ENCODE measurements at places on chromosomes 3 and 15.

DNA sequence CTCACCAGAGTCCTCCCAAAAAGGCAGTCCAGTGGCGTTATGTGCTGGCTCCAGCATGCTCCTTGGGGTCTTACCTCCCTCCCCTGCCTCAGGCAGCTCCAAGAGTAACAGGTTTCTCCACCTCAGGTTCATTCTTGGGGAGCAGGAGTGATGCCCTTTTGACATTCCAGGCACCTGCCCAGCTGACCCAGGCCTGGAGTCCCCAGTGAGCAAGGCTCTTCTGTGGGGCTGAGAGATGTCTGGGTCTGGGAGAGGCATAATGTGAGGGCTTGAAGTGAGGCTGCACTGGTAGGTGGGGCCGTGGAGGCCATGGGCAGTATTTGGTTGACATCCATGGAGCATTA, 15.3 kb downstream of the PXYLP1 start:
- H3K27me3 ChIP-seq = no peaks in the 10 kb centered on the region
- no peak for DNase-seq

DNA sequence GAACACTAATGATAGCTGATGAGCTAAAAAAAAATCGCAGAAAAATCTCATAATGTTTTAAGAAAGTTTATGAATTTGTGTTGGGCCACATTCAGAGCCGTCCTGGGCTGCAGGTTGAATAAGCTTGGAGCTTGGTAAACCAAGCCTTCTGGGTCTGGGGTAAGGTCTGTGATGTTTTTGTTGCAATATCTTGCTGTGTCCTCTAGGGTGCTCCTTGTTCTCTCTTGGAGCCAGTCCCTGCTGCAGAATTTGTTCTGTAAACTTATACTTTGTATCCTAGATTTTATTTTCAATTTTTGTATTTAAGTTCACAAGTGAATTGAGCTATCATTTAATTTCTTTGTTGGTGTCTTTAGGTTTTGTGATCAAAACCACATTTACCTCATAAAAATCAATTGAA, 143.7 kb downstream of the NR1D2 start:
- DNase-seq = no peak
- H3K27ac ChIP-seq = no peak overlapping the region
- peaks cover 12% of the 10 kb centered on the region for H3K4me1 ChIP-seq
- no peaks in the 10 kb centered on the region for H3K27me3 ChIP-seq

- H3K27ac ChIP-seq = no peak overlapping the region
- DNase-seq = no peak
- no peak overlapping the region for H3K4me3 ChIP-seq
- no peaks in the 10 kb centered on the region for H3K36me3 ChIP-seq
- no peaks in the 10 kb centered on the region for H3K4me1 ChIP-seq
- H3K27me3 ChIP-seq = no peaks in the 10 kb centered on the region
Measured at GRCh38 chr15:97836003-97836402, 124.5 kb upstream of the ARRDC4 start.

GRCh38 chr3:8864402-8865350, 95.3 kb upstream of the OXTR start:
- H3K36me3 ChIP-seq = no peaks in the 10 kb centered on the region
- H3K4me1 ChIP-seq = no peaks in the 10 kb centered on the region
- DNase-seq = no peak
- H3K27me3 ChIP-seq = no peaks in the 10 kb centered on the region
- no peak overlapping the region for H3K27ac ChIP-seq
- no peak overlapping the region for H3K4me3 ChIP-seq

DNA sequence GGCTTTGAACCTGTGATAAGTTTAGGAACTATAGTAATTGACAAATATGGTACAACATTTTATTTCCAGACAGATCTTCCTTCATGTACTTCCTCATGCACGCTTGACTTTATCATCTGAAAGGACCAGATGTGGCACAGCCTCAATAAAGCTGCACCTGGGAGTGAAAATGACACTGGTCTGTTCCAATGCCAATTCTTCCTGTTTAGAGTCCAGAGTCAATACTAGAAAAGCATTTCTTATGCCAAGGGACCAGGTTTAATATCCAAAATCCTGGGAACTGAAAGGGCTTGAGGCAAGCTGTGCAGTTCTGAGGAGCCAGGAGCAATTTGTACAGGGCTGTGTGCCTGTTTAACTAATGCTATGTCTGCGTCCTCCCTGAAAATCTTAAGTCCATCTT, 15.3 kb downstream of the DPH6 start:
- H3K4me3 ChIP-seq = no peak overlapping the region
- H3K36me3 ChIP-seq = no peaks in the 10 kb centered on the region
- DNase-seq = no peak
- no peaks in the 10 kb centered on the region for H3K27me3 ChIP-seq

GRCh38 chr15:88450125-88450798, 16.9 kb downstream of the MRPL46 start:
- no peak overlapping the region for H3K27ac ChIP-seq
- H3K4me3 ChIP-seq = no peak overlapping the region
- no peaks in the 10 kb centered on the region for H3K4me1 ChIP-seq
- no peak for DNase-seq
- H3K36me3 ChIP-seq = no peaks in the 10 kb centered on the region

- H3K4me1 ChIP-seq = peaks cover 44% of the 10 kb centered on the region
- H3K27ac ChIP-seq = no peak overlapping the region
- H3K4me3 ChIP-seq = no peak overlapping the region
- H3K27me3 ChIP-seq = no peaks in the 10 kb centered on the region
- H3K36me3 ChIP-seq = no peaks in the 10 kb centered on the region
Measured at GRCh38 chr15:60760646-60761504, 281.9 kb upstream of the ICE2 start.

DNA sequence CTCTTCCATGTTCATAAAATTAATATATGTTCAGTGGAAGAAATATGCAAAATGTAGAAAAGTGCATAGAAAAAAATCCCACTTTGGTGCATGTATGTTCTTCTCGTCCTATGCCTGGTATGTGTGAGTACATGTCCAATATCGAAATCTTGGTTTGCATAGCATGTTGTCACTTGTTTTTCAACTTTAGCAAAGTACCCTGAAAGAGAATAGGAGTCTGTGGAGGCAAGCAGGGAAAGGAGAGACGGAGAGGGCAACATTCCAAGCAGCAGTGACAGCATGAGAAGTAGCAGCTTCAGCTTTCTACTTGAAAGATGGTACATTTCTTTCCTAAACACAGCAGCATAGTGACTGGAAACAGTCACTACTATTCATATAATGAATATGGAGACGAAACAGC, 56.8 kb upstream of the CACNA2D3 start:
- peaks cover 28% of the 10 kb centered on the region for H3K4me1 ChIP-seq
- H3K36me3 ChIP-seq = no peaks in the 10 kb centered on the region
- H3K27ac ChIP-seq = peak overlapping the region; percentile 80
- no peak for DNase-seq

DNA sequence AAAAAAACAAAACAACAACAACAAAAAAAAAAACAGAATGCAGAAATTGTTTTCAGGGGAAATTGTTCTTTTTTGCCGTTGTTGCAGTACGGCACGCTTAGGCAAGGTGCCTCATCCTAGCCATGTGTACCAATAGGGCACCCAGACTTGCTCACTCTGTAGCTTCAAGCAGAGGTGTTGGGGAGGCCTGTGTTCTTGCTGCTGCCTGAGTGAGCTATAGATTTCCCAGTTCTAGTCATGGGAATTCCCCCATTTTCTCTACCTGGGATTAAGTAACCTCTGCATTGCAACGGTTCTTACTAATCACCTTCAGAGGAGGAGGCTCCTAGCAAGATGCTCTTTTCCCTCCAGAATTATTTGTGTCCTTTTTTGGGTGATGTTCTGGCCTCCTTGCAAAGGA, 12.9 kb upstream of the PARL start:
- no peaks in the 10 kb centered on the region for H3K36me3 ChIP-seq
- no peak for DNase-seq
- no peaks in the 10 kb centered on the region for H3K27me3 ChIP-seq
- no peaks in the 10 kb centered on the region for H3K4me1 ChIP-seq
- no peak overlapping the region for H3K27ac ChIP-seq

- no peaks in the 10 kb centered on the region for H3K36me3 ChIP-seq
- no peak overlapping the region for H3K27ac ChIP-seq
- H3K27me3 ChIP-seq = peaks cover 98% of the 10 kb centered on the region
- H3K4me1 ChIP-seq = peaks cover 30% of the 10 kb centered on the region
- H3K4me3 ChIP-seq = peak overlapping the region; percentile 20
Measured at GRCh38 chr15:41501931-41502794, 8.5 kb downstream of the ITPKA start.

DNA sequence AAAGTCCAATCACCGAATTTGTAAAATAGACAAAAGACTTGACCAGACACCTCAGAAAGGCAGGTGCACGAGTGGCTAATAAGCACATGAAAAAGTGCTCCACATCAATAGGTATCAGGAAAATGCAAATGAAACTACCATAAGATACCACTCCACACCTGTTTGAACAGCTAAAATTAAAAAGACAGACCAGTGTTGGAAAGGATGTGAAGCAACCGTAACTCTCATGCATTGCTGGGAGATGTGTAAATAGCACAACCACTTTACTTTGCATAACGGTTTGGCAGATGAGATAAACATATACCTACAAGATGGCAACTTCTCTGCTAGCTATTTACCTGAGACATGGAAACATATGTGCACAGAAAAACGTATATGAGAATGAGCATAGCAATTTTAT, 56.9 kb downstream of the CADPS start:
- no peak for DNase-seq
- no peaks in the 10 kb centered on the region for H3K4me1 ChIP-seq
- no peaks in the 10 kb centered on the region for H3K27me3 ChIP-seq
